RWPE1 (cell line): ENCODE measurements at places on chromosomes 13 and 19.

- DNase-seq: no peak
Measured at GRCh38 chr13:40163066-40164000, 503.1 kb downstream of the FOXO1 start.

- DNase-seq: no peak
Measured at GRCh38 chr13:77981281-77981881, 62.8 kb upstream of the EDNRB start.

- DNase-seq: no peak
Measured at GRCh38 chr19:12596485-12596884, 14.1 kb downstream of the ZNF490 start.

DNA sequence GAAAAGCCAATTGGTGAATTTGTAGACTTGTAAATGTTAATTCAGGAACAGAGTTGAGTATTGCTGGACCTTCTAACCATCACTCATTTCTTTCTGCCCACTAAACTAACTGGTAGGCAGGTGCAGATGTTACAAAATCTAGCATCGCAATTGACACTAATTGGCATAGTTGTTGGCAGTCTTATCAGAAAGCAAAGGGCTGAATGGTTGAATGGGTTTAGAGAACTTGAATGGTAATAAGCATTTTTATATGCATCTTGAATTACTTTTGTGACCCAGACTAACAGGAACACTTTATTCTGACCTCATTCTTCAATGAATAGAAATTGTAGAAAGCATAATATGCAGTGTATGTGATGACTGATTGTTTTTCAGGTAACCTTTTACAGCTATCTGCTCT lies 189.1 kb downstream of the GGACT start:
- no peak for DNase-seq

DNA sequence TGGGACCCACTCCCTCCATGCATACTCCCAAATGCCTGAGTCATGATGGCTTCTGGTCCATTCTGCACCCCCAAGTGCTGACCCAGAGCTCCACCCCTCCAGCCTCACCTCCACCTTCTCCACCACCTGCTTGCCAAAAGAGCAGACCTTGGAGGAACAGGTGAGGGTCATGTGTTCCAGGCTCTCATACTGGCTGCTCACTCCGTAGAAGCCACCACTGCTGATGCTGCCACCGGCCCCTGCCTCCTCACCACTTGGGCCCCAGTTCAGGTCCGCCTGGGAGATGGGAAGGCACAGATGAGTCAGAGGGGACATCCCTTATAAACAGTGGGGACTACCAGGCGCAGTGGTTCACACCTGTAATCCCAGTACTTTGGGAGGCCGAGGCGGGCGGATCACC lies 7.9 kb downstream of the CD37 start:
- DNase-seq: no peak

GRCh38 chr13:49776871-49777270 lies 15.6 kb downstream of the KPNA3 start:
- no peak for DNase-seq

GRCh38 chr19:18100710-18101109 lies 3.1 kb downstream of the MAST3 start:
- no peak for DNase-seq

DNA sequence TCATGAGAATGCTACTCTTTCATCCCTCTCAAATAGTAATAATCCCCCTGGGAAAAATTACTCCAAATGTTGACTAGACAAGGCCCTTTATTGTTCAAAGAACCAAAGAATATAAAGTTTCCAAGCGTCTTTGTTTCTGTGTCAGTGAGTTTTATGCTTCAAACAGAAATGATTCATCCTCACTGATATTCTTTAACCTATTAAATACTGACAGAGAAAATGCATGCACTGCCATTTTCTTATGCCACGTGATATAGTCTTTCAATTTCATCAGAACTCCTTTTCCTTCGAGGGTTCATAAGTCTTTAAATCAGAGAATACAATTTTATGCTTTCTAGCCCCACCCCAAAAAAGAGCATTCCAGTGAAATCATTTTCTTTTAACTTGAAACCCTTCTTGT lies 211.6 kb downstream of the SHISA2 start:
- DNase-seq: no peak

- DNase-seq: no peak
Measured at GRCh38 chr19:30555075-30555790, 183.0 kb downstream of the ZNF536 start.

- DNase-seq: no peak
Measured at GRCh38 chr13:112588490-112589297, 741 bp upstream of the TUBGCP3 start.

DNA sequence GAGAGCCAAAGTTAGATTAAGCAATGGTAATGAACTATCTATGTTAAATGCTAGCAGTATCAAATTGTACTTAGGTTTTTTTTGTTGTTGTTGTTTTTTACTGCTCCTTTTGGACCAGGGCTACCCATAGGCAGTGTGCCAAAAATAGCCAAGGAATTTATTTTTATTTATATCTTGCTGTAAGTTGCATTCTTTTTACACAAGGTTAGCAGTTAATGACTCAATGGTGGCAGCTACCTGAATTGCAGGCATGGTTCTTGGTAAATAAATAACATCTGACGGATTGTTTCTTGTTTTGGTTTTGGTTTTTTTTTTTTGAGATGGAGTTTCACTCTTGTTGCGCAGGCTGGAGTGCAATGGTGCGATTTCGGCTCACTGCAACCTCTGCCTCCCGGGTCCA lies 194.8 kb upstream of the TSC22D1 start:
- no peak for DNase-seq

- no peak for DNase-seq
Measured at GRCh38 chr19:6772866-6773322, 386 bp downstream of the VAV1 start.

- DNase-seq: no peak
Measured at GRCh38 chr19:10812196-10812595, 23.8 kb downstream of the TMED1 start.

- no peak for DNase-seq
Measured at GRCh38 chr13:109627649-109628048, 158.7 kb downstream of the IRS2 start.
